ENCODE measurements at places on chromosomes 7 and 10. TPM values are rescaled to one million over a fixed set of nuclear protein-coding genes. Genes with fewer than 3 reads are reported as not detected.
A peak's percentile ranks its signal among the peaks of the same experiment; 100 is the strongest.

SYT15B gene
- total RNA-seq: 16.6 TPM

DNA sequence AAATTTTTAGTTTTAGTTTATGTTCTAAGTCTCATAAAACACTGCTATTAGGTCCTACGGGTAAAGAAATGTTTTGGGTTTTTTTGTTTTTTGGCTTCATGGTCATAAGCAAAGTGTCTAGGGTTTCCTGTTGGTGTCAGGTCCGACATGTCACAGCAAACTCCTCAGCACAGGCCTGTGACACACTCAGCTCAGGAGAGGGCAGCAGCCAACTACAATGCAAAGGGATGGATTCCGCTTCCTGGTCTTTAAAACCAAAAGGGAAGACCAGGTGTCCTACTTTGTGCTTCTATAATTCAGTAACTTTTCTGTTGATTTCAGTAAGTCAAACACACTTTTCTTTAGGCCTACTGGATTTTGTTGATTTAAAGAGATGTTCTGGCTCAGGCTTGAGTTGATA is 83.8 kb upstream of the MACROH2A2 start:
- H3K27ac ChIP-seq: no peak overlapping the region
- H3K27me3 ChIP-seq: no peaks in the 10 kb centered on the region
- peaks cover 18% of the 10 kb centered on the region for H3K4me1 ChIP-seq
- H3K36me3 ChIP-seq: no peaks in the 10 kb centered on the region

GRCh38 chr7:44280636-44280992 is 44.8 kb downstream of the CAMK2B start:
- H3K4me3 ChIP-seq: no peak overlapping the region
- H3K27ac ChIP-seq: no peak overlapping the region
- no peaks in the 10 kb centered on the region for H3K4me1 ChIP-seq
- DNase-seq: peak; percentile 38
- H3K36me3 ChIP-seq: no peaks in the 10 kb centered on the region

- H3K27ac ChIP-seq: no peak overlapping the region
- DNase-seq: no peak
- no peak overlapping the region for H3K4me3 ChIP-seq
- no peaks in the 10 kb centered on the region for H3K27me3 ChIP-seq
Measured at GRCh38 chr10:58586282-58587245, 73.9 kb downstream of the BICC1 start.

DNA sequence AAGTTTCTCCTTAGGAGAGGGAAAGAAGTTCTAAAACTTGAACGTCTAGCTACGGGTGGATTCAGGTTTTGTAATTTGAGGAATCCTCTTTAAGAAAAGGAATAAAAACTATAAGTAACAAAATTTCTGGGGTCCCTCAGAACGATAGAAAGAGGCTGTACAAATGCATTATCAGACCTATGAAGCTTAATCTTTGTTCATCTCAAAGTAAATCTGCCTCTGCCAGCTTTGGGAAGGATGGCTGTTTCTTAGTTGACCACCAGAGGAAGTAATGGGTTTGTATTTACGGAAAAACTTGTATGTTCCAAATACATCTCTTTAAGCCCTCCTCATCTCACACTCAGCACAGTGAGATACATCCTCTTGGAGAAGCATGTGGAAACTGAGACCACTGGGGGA is 864 bp downstream of the PSTK start:
- H3K27ac ChIP-seq: peak overlapping the region; percentile 95
- H3K4me3 ChIP-seq: peak overlapping the region; percentile 83
- H3K36me3 ChIP-seq: peaks cover 1% of the 10 kb centered on the region
- no peak for DNase-seq
- peaks cover 6% of the 10 kb centered on the region for H3K27me3 ChIP-seq

DNA sequence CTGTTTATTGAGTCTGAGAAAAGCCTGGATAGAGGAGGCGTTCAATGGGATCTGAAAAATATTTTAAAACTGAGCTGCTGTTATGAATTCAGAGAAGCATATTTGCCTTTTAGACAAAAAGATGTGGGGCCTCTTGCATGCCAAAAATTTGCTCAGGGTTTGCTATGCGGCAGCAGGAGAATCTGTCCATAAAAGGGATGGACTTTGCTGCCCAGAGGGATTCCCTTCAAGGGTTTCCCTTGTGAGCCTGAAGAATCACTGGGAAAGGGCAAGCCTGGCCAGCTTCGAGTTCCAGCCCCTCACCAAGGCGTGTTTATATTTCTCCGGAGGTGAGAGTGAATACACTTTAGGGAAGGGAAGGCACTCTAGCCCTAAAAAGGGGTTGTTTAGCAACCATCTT is 55.5 kb upstream of the CALD1 start:
- H3K27me3 ChIP-seq: no peaks in the 10 kb centered on the region
- peaks cover 73% of the 10 kb centered on the region for H3K4me1 ChIP-seq
- H3K36me3 ChIP-seq: no peaks in the 10 kb centered on the region
- no peak overlapping the region for H3K4me3 ChIP-seq

ITGB8 gene
- 1.3 TPM for total RNA-seq
